ENCODE measurements at places on chromosomes 6 and 20.

DNA sequence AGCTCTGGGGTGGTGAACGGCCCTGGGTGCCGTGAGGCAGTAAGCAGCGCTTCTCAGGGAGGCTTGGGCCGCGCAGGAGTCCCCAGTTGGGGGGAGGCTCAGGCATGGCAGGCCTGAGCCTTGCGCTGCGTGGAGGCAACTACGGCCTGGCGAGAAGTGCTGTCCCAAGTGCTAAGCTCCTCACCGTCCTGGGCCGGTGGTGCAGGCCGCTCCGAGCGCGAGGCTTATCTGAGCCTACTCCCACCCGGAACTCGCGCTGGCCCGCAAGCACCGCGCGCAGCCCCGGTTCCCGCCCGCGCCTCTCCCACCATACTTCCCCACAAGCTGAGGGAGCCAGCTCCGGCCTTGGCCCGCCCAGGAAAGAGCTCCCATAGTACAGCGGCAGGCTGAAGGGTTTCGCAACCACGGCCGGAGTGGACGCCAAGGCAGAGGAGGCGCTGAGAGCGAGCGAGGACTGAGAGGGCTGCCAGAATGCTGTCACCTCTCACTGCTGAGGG, 1.8 kb upstream of the WRNIP1 start:
- DNase-seq, result no peak

DNA sequence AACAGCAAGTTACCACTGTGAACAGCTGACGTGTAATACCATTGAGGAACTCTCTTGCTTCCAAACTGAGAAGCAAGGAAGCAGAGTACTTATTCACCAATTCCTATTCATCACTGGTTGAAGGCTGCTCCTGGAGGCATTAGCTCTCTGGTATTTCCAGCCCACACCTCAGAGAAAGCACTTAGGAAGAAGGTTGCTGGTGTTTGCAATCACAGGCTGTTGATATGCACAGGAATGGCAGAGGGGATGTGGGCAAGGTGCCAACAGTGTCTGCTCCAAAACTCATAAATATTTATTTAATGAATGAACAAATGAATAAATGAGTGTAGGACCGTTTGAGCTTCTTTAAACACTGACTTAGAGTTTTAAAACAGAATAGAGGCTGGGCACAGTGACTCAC, 6.9 kb upstream of the RRBP1 start:
- no peak for DNase-seq

DNA sequence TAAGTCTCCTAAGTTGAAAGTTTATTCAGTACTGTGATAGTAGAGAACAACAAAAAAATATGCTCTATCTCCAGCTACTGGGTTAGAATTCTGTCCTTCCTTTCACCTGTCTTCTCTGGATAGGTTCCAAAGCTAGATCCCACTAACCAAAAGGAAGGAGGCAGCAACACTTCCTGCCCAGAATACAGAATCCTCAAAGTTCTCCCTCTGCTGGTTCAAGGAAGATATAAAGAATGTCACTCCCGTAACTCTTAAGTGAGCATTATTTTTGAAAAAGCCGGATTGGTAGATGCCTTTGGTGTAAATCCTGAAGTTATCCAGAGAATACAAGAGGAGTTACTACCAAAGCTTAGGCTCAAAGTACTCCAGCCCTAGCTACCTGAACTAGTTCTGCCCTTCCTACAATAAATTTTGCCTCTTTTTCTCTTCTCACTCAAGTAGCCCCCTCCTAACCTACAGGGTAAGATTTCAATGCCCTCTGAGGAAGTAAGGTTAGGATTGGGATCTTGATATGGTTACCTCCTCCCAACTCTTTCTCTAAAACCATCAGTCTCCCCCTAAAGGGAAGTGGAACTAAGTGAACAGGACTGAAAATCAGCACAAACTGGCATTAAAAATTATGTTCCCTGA, 26.0 kb upstream of the CRIP3 start:
- DNase-seq, result no peak

DNA sequence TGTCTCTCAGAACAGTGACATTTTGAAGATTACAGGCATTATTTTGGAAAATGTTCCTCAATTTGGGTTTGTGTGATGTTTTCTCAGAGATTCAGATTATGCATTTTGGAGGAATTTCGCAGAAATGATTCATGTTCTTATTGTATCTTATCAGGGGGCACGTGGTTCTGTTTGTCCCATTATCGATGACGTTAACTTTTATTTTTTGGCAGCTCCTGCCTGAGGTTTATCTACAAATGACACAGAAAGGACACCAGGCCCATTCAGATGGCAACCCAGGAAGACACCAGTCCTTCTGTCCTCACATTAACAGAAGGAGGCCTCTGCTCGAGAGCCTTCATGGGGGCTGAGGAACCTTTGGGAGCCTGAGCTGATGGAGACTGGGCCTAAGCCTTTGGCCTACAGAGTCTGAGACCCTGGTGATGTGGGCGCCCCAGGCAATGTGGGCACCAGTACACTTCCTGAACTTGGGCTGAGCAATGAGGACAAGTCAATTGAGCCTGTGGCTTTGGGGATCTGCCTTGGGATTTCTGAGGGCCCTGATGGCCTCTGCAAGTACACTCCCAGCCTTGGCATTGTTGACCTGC, 41.2 kb upstream of the EZR start:
- no peak for DNase-seq

DNA sequence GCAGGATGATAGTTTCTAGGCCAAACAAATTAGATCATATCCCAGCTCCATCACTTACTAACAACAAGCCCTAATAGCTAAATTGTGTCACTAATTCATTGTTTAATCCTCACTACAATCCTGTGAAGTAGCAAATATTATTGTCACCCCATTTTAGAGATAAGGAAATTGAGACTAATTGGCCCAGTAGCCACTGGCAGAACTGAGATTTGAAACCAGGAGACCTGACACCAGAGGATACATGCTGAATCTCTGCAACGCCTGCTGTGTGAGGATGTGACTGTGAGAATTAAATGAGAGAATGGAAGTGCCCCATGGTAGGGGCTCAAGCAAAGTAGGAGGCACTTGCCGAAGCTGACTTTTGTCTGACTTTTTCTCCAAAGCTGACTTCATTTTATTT, 124.3 kb upstream of the CITED2 start:
- no peak for DNase-seq

GRCh38 chr20:31615416-31615815, 10.3 kb downstream of the ID1 start:
- no peak for DNase-seq

DNA sequence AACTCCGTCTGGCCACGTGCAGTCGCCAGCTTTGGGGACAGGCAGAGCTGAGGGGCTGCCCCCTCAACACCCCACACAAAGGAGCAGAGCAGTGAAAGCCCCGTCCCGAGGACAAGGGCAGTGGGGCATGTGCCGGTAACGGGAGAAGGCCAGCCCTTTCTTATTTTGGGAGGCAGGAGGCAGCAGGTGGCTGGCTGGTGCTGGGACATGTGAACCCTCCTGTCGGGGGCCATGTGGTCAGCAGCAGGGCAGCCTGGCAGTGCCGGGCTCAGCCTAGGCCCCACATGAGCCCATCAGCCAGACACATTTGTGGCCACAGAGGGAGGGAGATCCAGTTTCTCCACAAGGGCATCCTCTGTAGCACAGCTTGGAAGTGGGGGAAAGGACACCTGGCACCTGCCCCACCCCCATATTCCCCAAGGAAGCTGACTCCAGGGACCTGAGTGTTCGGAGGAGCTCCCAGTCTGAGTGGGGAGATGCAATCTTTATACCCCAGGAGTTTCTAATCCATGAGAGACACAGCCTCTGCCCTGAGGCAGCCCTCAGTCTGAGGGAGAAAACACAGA, 137.6 kb downstream of the MRPL14 start:
- DNase-seq, result no peak

GRCh38 chr6:150088481-150089154, 19.7 kb upstream of the ULBP3 start:
- no peak for DNase-seq

- no peak for DNase-seq
Measured at GRCh38 chr6:109671733-109672132, 19.3 kb downstream of the AK9 start.

DNA sequence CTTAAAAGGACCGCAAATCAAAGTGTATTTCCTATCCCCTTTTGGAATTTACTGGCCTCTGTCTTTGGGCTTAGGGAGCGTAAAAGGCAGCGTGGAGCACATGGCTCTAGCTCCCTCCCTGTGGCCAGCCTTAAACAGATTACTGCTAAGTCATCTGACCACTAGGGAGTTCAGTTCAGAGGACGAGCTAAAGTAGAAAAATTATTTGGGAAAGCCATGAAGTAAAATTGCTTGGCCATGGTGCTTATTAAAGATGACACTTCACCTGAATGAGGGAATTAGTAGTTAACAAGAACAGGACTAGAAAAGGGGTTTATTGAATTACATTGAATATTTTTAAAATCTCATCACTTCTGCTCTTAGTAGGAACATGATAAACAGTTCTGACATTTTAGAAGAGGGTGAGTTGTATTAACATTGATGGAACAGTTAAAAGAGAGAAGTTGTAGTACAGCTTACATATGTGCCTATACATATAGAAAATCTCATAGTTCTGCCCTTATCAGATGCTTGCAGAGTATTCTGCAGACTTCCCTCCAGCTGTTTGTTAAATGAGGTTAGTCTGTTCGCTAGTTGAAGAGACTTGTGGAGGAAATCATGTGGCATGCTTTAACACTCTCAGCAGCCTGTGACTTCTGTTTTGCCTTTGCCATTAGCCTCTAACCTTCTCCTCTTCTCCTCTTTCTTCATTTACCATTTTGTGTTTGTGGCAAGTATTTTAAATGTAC, 31.2 kb upstream of the MAPK13 start:
- no peak for DNase-seq

- no peak for DNase-seq
Measured at GRCh38 chr6:160950507-160950906, 41.1 kb upstream of the MAP3K4 start.

GRCh38 chr6:167855825-167856425, 29.2 kb downstream of the AFDN start:
- DNase-seq, result no peak

- DNase-seq, result no peak
Measured at GRCh38 chr6:158357570-158358216, 45.4 kb downstream of the TULP4 start.

DNA sequence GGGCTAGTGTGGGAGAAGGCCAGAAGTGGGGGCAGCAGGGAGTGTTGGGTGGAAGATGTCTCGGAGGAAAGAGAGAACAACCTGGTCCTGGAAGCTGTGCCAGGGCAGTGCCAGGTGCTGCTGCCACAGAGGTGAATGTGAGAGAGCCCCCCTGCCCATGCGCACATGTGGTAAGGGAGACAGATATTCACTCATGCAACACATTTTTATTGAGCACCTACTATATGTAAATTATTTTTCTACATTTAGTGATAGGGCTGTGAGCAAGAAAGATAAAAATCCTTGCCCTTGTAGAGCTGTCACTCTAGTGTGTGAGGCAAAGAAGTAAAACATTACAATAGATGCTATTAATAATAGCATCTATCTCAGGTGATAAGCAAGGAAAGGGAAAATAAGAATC, 471 bp downstream of the CLPSL1 start:
- DNase-seq, result no peak

DNA sequence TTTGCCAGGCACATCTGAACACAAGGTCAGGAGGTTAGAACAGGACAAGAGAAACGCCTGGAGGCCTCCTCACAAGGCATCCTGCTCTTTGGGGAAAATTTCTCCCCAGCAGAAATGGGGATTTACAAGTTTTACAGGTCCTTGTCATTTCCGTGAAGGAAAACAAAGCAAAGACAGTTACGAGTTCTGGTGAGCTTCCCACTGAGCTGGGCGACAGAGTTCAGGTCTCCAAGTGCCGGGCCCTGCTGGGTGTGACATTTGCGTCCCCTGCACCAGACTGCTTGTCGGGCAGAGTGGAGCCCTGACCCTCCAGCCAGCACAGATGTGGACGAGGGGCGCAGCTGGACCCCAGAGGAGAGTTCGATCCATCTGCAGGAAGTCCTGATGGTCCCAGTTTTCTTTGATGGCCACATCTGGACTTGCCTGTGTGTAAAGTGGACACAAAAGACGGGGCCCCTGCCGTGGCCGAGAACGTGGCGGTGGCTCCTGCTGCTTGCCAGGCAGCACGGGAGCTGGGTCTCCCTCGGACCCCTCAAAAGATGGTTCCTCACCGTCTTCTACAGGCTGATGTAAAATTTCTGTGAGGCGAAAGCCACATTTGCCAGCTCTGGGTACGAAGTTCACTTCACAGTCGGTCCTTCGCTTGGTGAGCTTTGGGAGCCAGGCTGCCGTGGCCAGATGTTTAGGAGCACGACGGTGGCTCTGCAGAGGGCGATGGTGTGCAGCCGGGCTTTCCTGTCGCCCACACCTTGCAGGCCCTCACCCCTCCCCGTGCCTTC, 5.2 kb upstream of the ADRM1 start:
- no peak for DNase-seq

- no peak for DNase-seq
Measured at GRCh38 chr6:147033267-147033666, 170.9 kb upstream of the STXBP5 start.

DNA sequence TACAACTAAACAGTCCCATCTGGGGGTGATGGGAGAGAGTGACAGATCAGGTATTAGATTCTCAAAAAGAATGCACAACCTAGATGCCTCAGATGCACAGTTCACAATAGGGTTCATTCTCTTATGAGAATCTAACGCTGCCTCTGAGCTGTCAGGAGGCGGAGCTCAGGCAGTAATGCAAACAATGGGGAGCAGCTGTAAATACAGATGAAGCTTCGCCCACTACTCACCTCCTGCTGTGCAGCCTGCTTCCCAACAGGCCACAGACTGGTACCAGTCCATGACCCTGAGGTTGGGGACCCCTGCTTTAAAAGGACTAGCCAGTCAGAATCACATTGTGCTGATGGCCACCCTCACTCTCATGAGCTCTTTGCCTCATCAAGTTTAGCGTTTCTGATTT, 247.0 kb upstream of the KCNQ5 start:
- DNase-seq, result no peak

DNA sequence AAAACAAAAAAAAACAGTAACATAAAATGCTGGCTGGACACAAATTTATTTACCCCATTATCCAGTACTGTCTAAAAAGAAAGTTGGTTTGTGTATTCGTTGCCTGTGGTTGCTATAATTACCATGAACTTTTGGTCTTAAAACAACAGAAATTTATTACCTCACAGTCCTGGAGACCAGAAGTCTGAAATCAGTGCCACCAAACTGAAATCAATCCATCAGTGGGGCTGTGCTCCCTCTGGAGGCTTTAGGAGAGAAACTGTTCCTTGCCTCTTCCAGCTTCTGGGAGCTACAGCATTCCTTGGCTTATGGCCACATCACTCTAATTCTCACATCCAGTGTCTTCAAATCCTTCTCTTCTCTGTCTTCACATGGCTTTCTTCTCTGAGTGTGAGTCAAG, 79.4 kb downstream of the SNX5 start:
- DNase-seq, result no peak

DNA sequence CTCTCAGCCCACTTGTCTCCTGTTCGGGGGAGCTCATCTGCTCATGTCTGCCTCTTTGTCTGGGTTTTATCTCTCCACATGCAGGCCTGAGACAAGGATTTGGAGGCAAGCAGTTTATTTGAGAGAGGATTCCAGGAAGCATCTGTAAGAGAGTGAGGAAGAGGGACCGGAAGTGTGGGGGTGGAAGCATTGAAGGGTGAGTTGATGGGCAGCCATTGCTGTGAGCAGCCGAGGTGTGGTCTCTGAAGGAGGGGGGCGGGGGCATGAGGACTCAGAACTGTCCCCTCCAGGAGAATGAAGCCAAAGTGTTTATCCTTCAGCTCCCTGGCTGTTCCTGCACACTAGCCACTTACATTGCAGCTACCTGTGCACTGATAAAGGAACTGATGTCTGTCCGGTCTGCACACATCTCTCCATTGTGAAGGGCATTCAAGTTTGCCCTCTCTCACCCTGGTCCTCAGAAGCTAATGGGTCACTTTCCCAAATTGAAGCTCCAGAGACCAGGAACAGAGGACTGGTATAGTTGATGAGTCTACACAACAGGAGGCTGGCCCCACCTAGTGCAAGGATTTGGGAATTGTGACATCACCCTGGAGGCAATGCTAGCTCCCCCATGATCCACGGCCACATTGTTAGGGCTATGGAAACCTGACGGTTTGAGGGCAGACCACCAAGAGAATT, 100.5 kb upstream of the FOXA2 start:
- DNase-seq, result no peak

Measured in stimulated activated CD8-positive, alpha-beta memory T cell treated with anti-CD3 and anti-CD28 coated beads, Interleukin-7, amount 100 ng/mL, for 1 hour (primary cell).